ENCODE measurements at places on chromosomes 16 and 17. TPM values are rescaled to one million over a fixed set of nuclear protein-coding genes. Genes with fewer than 3 reads are reported as not detected.

- DNase-seq = no peak
Observed at GRCh38 chr17:45172232-45172540, 10.5 kb downstream of the HEXIM2 start.

- DNase-seq = no peak
Observed at GRCh38 chr17:8563981-8564602, 66.4 kb downstream of the MYH10 start.

DNA sequence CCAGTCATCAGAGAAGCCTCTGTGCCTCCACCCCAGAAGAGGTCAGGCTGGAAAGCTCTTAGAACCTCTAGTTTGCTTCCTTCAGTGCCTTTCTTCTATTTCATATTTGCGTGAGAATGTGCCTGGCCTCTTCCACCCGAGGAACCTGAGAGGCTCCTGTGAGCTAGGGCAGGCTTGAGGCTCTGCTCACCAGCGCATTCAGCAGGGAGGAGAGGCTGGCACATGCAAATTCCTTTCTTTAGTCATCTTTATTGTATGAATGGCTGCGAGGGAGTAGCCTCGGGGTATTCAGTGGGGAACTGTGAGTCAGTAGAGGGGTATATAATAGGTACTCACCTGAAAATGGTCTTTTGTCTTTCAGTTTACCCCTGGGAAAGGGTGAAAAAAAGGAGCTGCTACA is 268.3 kb downstream of the ABCC12 start:
- no peak for DNase-seq

Gene SCIMP
- polyA plus RNA-seq = 1.2 TPM

Measured in forelimb muscle (tissue), 1 donor.